ENCODE measurements at places on chromosomes 7 and 10. TPM values are rescaled to one million over a fixed set of nuclear protein-coding genes. Genes with fewer than 3 reads are reported as not detected.
A peak's percentile ranks its signal among the peaks of the same experiment; 100 is the strongest.

TAS2R3 gene
- polyA plus RNA-seq: not detected

EGR2 gene
- 0.15 TPM for polyA plus RNA-seq

SYNPO2L gene
- polyA plus RNA-seq: not detected

ASAH2 gene
- 0.43 TPM for polyA plus RNA-seq

KCNIP2 gene
- not detected for polyA plus RNA-seq

BLNK gene
- 0.18 TPM for polyA plus RNA-seq

NDUFB8 gene
- polyA plus RNA-seq: 390 TPM

FOXP2 gene
- polyA plus RNA-seq: not detected

HOXA11 gene
- polyA plus RNA-seq: not detected

CTBP2 gene
- polyA plus RNA-seq: not detected

FBXL13 gene
- polyA plus RNA-seq: 0.51 TPM

MLXIPL gene
- polyA plus RNA-seq: not detected

RNF133 gene
- not detected for polyA plus RNA-seq

GRCh38 chr7:133845005-133845404, 282.1 kb upstream of the LRGUK start:
- DNase-seq: no peak

DNA sequence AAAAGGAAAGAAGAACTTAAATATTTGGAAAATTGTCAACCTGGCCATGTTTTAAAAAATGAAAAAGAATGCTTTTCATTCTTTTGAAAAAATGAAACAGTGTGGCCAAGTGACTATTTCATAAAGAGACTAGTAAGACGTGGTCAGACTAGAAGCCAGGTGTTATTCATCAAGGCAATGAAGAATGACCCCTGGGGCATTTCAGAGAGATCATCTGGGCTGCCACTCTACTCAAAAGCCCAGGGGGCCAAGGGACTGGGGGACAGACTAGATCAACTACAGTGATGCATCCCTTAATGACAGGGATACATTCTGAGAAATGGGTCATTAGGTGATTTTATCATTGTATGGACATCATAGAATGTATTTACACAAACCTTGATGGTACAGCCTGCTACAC, 199.4 kb downstream of the STK31 start:
- no peak for DNase-seq

DNA sequence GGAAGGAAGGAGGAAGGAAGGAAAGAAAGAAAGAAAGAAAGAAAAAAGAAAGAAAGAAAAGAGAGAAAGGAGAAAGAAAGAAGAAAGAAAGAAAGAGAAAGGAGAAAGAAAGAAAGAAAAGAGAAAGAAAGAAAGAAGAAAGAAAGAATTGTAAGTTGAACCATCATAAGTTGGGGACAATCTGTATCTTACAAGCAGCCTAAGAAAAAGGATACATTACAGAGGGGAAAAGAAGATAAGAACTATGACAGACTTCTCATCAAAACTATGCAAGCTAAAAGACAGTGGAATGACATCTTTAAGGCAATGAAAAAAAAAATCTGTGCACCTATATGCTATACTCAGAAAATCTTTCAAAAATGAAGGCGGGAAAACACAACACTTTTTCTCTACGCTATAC, 50.3 kb upstream of the SP4 start:
- no peak for DNase-seq

- DNase-seq: no peak
These were observed 5.0 kb downstream of the CREB3L2 start for GRCh38 chr7:137996871-137997270.

- DNase-seq: no peak
These were observed 472.1 kb downstream of the SEMA3D start for GRCh38 chr7:84714765-84715164.

DNA sequence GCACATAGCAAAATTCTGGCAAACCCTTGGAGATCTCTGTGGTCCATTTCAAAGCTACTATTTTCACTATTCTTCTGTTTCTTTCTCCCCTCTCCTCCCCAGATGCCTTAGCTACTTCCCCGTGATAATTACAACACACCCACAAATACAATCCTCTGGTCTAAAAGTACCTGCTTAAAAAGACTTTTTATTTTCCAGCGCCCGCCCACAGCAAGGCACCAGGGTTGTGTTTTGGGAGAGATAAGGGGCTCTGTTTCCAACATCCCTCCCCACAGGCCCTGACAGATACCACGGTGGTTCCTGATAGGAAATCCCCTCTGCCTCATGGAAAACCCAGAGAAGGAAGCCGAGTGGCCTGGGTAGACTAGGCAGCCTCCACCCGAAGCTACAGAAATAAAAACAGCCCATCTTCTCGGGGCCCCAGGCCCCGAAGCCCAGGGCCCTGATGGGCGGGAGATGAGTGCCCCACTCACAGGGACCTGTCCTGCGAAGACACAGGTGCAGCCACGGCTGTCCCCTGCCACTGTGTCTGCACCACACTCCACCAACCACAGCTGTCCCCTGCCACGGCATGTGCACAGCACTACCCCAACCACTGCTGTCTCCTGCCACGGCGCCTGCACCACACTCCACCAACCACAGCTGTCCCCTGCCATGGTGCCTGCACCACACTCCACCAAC, 19.7 kb downstream of the CALML5 start:
- DNase-seq: no peak

DNA sequence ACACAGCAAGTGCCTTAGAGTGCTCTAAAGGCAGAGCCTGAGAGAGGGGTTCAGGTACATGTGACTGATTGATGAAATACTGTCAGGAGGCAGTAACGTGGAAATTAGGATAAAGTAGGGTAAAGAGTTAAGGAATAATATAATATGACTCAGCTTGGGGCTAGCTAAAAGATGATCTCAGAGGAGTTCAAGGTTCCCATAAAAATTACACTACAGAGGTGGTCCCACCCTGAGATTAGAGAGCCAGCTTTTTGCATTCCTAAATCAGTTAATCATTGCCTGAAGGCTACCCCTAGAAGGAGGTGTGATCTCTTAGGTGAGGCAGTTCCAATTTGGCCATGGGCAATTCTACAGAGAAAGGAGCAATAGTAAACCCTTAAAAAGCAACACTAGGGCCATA, 5.8 kb downstream of the LIPJ start:
- no peak for DNase-seq

DNA sequence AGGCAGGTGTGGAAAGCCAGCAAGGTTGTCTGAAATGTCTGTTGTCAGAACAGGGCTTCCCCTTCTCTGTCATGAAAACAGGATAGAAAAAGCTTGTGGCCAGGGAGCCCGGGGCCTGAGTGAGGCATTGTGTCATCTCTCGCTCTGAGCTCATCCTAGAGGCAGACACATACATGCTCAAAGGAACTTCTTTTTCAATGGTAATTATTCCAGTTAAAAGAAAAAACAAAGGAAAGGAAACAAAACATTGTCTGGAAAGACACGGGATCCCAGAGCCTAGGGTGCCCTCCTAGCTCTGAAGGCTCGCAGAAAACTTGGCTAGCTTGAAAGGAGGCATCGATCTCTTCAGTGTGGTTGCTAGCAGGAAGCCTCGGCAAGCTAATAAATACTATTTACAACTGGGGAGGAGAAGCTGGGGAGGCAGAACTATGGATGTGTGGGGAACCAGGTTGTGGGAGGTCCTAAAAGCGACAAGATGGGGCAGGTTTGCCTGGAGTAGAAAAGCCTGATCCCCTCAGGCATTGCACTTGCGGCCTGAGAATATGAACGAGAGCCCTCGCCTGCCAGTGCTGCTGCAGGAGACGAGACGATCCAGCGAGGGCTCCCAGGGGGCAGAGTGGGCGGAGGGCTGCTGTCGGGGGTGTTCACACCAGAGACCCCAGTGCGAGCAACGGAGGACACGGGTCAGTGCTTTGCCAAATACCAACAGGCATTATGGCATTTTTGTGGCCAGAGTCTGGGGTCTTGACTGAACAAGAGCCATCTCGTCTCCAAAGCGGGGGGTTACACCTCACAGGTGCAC, 32.8 kb upstream of the DGKI start:
- DNase-seq: no peak

GRCh38 chr10:113337142-113337541, 215.7 kb upstream of the HABP2 start:
- DNase-seq: no peak

DNA sequence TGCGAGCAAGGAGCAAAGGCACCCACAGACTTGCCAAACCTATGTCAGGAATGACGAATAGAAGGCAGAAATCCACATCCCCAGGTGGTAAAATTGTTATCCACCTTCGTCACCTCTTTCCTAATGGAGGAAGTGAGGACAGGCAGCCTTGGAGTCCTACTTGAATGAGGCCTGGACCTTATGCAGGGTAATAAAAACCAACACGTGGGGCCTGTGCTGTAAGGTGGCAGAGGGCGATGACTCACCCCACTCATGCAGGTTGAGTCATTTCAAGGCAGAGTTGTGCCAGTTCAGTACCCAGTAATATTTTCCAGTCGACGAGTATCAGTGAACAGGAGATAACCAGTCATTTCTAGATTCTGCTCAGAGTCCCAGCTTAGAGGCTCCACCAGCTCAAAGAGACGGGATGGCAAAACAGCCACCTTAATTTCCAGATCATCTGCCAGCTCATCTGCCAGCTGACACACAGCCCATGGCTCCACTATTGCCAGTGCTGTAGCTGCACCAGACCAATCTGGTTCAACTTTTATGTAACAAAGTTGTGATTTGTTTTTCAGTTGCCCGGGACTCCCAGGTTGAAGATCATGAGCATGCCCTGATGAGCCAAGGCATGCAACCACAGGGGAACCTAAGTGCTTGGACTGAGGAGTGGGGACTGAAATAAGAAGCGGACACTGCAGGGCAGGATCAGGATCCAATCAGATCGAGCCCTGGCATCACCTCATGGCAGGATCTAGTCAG, 176.2 kb upstream of the ITGB1 start:
- no peak for DNase-seq

DNA sequence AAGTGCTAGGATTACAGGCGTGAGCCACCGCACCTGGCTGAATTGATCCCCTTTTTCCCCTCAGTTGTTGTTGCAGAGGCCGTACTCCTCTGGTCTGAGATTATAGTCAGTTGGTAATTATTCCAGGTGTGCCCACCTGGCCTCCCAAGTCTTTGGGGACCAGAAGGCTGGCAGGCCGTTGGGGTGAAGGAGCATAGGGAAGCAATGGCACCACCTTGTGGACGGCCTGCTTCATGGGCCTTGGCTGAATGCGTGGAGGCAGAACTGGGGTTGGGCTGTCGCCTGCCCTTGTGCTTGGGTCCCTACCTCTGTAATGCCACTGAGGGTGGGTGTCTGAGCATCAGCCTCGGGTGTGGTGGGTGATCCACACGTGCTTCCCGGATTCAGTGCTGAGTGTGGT, 125.7 kb downstream of the RGS10 start:
- peak; percentile 68 for DNase-seq

DNA sequence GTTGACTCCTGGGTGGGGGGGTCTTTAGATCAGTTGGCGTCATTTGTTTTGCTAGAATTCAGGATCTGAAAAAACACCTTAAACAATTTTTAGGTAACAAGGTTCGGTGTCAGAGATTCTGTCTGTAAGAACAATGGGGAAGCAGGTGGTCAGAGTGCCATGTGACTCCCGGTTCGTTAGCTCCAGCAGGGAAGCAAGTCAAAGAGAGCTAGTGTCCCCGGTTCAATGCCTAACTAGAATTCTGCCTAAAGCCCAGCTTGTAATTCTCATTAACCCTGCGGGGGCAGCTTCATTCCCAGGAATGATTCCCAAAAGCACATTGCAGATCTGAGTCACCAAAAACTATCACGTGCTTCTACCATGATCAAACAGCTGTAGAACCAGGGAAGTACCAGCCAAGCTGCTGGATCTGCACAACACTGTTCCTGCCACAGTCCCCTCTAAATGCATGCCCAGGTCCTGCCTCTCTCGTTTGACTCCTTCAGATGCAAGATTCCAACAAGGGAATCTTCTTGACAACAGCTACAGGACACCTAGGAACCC, 664.3 kb upstream of the CELF2 start:
- no peak for DNase-seq

- no peak for DNase-seq
These were observed 1.8 kb downstream of the CEP55 start for GRCh38 chr10:93498166-93498565.

GRCh38 chr7:68823996-68824780, 774.1 kb upstream of the AUTS2 start:
- no peak for DNase-seq

- no peak for DNase-seq
These were observed 419.1 kb downstream of the ARL4A start for GRCh38 chr7:13106513-13106912.

DNA sequence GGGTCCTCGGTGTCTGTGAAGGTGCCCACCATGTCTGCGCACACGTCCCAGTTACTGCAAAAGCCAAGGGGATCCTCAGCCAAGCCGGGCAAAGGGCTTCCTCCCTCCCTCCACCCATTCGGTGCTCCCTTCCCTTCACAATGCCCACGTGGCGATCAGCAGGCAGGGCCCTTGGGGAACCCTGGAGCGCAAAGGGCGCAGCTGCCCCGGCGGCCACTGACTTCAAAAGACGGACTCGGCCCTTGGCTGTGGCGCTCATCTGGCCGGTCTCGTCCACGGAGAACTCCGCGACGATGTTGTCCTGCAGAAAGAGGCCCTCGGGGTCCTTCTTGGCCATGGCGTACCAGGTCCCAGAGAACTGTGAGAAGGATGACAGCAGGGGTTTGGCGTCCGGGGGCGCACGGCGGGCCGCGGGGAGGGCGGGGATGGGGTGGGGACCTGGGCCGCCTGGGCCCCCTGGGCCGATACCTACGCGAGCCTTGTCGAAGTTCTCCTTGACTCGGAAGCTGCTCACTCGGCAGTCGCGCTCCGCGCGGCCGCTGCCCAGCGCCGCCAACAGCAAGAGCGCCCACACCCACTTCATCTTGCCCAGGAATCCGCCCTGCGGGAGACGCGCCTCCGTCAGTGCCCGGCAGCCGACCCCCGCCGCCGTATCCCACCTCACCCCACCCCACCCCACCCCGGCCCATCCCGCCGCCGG, 439 bp downstream of the RBP4 start:
- no peak for DNase-seq

DNA sequence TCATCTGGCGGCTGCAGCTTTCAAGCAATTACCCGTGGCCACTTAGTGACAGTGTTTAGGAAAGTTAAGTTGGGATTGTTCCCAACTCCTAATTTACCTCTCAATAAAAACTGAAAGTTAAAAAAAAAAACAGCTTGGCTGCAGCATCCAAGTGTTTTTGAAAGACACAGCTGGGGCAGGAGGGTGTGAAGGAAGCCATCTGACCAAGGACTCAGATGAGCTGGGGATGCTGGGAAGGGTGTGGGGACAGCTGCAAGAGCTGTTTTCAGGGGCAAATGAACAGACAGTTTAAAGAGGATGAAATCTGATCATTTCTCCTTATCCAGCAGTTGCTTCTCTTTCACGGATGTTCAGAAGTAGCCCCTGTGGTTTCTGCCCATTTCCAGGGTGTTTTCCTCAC, 129.2 kb upstream of the CDCA7L start:
- no peak for DNase-seq

Measured in naive thymus-derived CD4-positive, alpha-beta T cell (primary cell).